ENCODE measurements at places on chromosomes 2 and 18.
A peak's percentile ranks its signal among the peaks of the same experiment; 100 is the strongest.

DNA sequence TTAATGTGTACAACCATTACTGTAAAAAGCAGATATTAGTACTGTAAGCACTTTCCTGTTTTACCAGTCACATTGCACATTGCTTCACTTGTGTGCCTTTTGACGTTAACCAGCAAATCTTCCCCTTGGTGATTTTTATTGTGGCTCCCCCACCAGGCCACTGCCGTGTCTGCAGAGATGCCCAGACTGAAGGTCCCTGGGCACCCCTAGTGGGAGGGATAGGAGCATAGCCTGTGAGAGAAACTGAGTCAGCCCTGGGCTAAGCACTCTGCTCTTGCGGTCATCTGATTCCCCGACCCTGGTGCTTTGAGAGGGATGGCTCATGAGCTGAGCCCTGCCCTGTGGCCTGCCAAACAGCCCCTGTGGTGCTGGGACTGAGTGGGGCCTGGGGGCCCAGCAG is 73.4 kb downstream of the INPP4A start:
- DNase-seq: no peak

- peak; percentile 71 for DNase-seq
These were observed 83.7 kb upstream of the ZNF516 start for GRCh38 chr18:76578571-76579300.

GRCh38 chr2:227642656-227643055 is 23.9 kb upstream of the SCYGR5 start:
- DNase-seq: no peak

- DNase-seq: no peak
These were observed 2109.9 kb upstream of the PIK3C3 start for GRCh38 chr18:39845106-39845505.

Data from right kidney (tissue), 9 donors.